ENCODE measurements at places on chromosomes 3 and 15.

DNA sequence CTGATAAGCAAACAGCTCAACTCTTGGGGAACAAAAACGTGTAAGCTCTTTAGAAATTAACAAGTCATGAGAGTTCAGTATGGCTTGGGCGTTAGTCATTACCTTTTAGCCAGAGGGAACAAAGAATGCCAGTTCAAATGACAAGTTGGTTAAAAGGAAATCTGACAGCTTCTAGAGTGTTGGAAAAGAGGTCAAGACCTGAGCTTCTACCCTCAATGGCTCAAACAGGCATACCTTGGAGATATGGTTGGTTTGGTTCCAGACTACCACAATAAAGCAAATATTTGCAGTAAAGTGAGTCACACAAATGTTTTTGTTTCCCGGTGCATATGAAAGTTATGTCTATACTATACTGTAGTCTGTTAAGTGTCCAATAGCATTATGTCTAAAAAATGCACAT lies 136.1 kb downstream of the CACNA1D start:
- no peak for DNase-seq

DNA sequence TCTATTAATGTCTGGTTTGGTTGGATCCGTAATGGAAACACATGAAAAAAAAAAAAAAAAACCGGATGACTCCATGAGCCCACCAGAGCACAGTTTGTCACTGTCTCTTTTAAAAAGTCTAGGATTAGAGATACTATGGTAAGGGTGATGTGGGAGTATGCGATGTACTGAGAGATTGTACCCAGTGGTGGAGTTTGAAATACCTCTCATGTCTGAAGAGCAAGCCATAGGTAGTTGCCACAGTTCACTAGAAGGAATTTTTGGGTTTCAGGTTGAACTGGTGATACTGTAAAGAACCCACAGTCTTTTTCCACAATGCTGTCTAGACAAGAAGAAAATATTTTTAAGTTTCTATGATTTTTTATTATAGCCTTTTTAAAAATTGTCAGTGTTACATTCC lies 132.9 kb downstream of the KLHL25 start:
- no peak for DNase-seq

GRCh38 chr3:127483902-127484591 lies 106.5 kb downstream of the TPRA1 start:
- no peak for DNase-seq

DNA sequence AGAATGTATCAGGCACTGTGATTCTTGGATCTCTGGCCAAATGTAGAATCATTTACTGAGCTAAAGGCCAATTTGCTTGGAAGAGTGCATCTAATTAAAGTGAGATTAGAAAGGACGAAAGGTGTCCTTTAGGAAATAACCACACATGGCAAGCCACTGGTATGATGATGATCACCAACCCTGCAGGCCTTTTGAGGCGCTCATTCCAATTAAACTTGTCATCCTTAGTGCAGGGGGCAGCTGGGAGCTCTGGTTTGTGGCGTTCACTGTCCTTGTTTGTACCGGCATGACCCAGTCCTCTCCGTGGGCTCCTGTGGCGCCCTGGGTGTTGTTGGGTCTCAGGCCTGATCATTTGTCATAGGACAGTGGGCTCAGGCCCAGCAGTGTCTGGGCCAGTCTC lies 11.0 kb downstream of the LIMD1 start:
- no peak for DNase-seq

DNA sequence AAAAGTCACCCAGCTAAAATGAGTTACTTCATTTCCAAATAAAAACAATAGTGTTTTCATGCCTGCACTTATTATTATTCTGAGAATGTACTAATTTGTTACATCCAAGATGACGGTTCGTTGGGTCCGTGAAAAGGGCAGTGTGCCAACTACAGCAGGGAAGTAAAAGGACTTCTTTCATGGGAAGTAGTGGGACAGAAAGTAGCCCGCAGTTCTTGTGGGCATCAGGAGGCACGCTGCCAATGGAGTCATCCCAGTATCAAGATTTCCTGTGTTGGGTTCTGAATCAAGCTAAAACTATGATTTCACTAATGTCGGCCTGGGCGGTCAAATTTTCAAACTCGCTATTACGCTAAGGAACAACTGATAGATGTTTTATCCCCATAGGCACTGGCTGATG lies 254.5 kb upstream of the SOX2 start:
- DNase-seq = no peak

DNA sequence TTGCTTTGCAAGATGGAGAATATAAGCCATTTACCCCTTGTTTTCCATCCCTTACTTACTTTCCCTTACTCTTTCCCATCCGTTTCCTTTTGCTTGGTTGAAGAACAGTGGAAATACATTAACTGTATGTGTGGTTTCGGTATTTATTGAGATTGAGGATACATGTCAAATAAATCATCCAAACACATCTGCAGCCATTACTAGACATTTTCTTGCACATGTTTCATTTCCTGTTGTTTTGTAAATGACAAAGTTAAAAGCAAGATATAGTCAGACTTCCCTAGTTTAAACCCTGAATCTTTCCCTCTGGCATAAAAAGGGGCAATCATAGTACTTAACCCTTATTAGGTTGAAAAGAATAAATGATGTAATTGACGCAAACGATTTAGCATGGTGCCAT lies 82.1 kb upstream of the BCHE start:
- no peak for DNase-seq

DNA sequence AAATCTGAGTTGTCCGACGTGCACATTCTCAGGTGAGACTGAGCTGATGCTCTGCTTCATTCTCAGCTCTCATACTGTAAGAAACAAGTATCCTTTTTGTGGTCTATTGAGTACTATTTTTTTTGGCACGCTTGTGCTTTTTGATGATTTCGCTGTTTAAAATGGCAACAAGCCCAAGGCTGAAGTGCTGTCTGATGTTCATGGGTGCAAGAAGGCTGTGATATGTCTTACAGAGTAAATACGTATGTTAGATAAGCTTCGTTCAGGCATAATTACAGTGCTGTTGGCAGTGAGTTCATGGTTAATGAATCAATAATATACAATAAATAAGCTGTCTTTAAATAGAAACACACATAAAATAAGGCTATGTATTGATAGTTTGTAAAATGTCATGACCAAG lies 27.2 kb downstream of the AQR start:
- DNase-seq = no peak

GRCh38 chr3:45095916-45096526 lies 50.2 kb downstream of the CDCP1 start:
- DNase-seq = no peak

GRCh38 chr3:99823723-99824711 lies 6.4 kb downstream of the CMSS1 start:
- no peak for DNase-seq

- DNase-seq = no peak
Observed at GRCh38 chr3:119279101-119279554, 15.1 kb upstream of the ARHGAP31 start.

GRCh38 chr15:72464251-72464650 lies 9.9 kb upstream of the ARIH1 start:
- DNase-seq = peak; percentile 36

GRCh38 chr3:110623571-110623970 lies 448.0 kb upstream of the NECTIN3 start:
- DNase-seq = no peak

DNA sequence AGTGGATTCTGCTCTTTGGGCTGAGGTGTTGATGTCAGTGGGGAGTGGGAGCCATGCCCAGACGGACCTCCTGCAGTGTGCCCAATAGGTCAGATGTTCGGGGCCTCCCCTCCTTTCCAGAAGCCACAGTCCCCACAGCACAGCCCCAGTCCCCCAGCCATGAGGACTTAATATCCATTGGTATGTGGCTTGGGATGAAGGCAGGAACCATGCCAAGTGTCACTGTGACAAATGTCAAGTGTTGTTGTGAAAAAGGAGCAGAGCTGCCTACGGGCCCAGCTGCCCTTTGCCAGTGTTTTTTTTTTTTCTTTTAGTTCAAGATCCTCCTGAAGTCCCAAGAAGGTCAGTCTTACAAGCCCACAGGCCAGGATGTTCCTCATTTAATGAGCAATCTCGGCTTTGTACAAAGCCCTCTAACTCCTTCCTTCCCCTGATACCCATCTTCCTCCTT lies 12.2 kb downstream of the SEMA3G start:
- DNase-seq = peak; percentile 80

- no peak for DNase-seq
Observed at GRCh38 chr15:71333839-71334238, 218.6 kb downstream of the THSD4 start.

DNA sequence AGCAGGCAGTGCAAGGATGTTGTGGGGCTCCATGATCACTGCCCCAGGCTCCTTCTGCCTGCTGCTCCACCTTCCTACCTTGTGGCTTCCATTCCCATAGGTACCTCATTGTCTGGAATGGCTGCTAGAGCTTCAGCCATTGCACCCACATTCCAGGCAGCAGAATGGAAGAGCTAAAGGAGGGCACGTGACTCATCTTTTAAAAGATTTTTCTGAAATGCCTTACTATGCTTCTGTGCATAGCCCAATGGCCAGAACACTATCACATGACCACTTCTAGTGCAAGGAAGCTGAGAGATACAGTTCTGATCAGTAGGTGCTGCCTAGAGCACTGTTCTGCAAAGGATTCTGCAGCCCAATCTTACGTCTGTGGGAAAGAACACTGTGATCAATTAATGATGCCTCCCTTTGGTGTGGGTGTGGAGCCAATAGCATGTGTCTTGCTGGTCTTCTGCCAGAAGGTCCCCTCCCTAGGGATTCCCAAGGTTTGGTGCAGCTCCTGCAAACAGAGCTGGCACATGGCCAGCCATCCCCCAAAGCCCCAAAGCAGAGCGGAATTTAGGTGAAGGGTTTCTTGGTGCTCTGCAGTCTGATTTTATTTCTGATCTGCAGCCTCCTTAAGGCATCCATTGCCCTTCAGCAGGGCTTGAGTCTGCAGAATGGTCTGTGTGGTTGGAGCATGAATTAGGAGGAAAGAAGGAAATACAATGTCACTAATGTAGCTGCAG lies 34.4 kb downstream of the SPSB4 start:
- DNase-seq = no peak

GRCh38 chr3:195128255-195129071 lies 142.5 kb downstream of the XXYLT1 start:
- DNase-seq = no peak

DNA sequence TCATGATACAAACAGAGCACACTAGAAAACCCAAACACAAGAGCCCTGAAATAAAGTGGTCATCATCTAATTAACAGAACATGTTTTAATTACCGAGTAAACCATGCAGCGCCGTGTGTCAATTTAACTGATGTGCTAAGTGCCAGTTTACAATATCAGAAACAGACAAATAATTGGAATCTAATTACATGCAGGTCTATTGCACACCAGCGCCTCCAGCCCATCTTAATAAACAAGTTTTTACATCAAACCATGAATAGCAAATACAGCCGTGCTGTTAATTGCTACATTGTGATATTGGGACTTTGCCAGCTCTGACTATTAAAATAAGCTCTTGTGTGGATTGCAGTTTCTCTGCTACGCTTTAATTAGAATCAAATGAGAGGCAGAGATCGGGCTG lies 510.2 kb upstream of the MDFIC2 start:
- no peak for DNase-seq

GRCh38 chr3:129182390-129183185 lies 1.1 kb downstream of the CNBP start:
- peak; percentile 43 for DNase-seq

DNA sequence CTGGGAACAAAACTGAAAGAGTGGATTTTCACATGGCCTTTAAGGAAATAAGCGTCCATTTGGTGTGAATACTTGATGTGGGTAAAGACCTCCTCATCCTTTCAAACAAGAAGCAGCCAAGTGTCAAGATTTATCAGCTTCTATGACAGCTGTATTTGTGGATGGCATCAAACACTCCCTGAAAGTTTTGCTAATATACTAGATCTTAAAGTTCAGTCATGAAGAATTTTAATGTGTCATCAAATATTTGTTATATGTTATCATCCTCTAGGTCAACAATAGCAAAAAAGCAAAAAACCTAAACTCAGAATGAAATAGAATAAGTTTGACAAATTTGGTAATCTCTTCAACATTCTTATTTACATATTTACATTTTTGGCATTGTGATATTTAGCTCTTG lies 29.1 kb upstream of the LYSMD4 start:
- no peak for DNase-seq

GRCh38 chr15:71549091-71549490 lies 261.3 kb upstream of the NR2E3 start:
- no peak for DNase-seq

GRCh38 chr3:197447057-197447456 lies 108.7 kb downstream of the BDH1 start:
- no peak for DNase-seq

DNA sequence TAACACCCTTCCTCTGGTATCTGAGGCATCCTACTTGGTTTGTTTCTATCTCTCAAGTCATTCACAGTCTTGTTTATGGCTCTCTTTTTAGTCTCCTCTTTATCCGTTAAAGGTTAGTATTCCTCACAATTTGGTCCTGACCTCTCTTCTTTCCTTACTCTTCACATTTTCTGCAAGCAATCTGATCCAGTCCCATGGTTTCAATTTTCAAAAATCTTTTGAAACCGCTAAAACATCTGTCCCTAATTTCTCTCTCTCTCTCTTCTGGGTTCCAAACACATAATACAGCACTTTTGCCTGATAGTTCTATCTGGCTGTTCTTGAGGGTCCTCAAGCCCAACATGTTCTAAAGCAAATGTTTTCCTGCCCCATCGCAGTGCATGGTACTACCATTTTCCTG lies 149.0 kb downstream of the SERPINI1 start:
- no peak for DNase-seq

- no peak for DNase-seq
Observed at GRCh38 chr15:77642793-77643430, 10.2 kb upstream of the LINGO1 start.

GRCh38 chr15:48929661-48930060 lies 34.1 kb downstream of the SHC4 start:
- DNase-seq = no peak

- no peak for DNase-seq
Observed at GRCh38 chr15:101275018-101275417, 2.3 kb downstream of the SELENOS start.

- no peak for DNase-seq
Observed at GRCh38 chr3:30146978-30147377, 459.4 kb upstream of the TGFBR2 start.

DNA sequence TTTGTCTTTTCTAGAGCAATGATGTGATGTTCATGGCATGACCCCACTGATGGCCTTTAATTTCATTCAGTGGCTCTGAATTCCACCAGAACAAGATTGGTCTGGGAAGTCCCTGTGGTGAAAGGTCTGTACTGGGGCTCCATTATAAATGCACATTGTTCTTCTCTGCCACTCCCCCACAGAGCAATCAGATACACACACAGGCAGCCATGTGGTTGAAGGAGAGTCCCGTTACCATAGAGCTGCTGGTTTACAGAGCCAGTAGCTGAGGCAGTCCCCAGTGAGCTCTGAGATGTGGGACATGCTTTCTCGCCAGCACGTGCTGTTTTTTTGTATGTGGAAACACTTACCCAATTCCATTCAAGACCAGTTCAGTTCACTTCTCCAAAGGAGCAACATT lies 172.7 kb upstream of the TRIM42 start:
- no peak for DNase-seq

Data from inflammatory macrophage (primary cell).